Anterior cingulate cortex (tissue), 58 donors: ENCODE measurements at places on chromosomes 3 and 15.

GRCh38 chr3:12897381-12898289 lies 56.3 kb upstream of the RPL32 start:
- DNase-seq = no peak

- DNase-seq = peak; percentile 61
Measured at GRCh38 chr3:186013312-186013711, 75.5 kb upstream of the TRA2B start.

DNA sequence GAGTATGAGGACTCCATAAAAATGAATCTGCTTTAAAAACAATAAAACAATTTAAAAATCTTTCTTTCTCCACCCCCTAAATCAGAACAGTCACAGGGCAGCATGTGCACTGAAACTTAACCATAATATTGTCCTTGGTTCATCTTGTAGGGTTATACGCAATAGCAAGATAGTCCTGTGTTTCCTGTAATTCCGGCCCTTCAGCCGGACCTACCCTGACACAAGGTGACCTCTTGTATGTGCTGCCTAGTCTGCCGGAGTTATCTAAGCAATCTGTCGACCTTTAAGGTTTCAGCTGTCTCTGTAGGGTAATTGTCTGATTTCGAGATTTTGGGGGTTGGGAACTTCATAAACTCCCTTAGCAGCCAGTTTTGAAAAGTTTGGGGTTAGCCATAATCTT lies 99.9 kb downstream of the DHX36 start:
- no peak for DNase-seq

DNA sequence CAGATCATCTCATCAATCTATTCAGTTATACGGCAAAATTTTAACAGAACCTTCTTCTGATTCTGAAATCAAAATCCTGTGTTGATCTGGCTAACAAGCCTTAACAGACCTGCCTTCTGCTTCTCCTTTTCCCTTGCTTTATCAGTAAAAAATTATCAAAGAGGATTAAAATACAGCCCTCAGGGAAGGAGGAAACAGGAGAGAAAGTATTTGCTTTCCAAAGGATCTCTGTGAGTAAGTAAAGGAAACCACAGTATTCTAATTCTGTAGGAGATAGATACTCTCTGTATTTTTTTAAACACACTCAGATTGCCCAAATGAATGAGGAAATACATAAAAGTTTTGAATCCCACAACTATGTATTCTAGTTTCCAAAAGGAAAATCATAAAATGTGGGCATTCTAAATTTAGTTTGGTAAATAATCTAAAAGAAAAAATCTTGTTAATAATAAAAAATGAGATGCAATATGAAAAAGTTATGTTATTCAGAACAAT lies 221.8 kb downstream of the ZIC1 start:
- DNase-seq = no peak

GRCh38 chr15:90790561-90790960 lies 73.4 kb downstream of the BLM start:
- no peak for DNase-seq

- no peak for DNase-seq
Measured at GRCh38 chr3:29263476-29263875, 17.4 kb upstream of the RBMS3 start.

GRCh38 chr15:35741881-35742280 lies 195.9 kb upstream of the DPH6 start:
- DNase-seq = no peak

DNA sequence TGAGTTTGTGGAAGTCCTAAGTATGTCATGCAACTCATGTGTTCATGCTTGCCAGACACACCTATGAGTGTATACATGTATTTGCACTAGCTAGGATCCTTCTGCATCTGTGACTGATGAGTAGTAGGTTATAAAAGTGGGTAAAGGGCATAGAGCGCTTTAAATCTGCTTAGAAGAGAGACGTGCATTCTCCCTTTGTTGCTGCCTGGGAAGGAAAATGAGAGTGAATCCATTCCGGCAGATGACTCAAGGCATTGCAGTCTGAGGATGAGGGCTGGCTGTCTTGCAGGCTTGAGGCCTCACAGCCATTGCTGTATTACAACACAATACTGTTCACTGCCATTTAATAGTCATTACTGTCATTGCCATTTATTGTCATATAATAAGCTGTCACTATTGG lies 120.8 kb upstream of the UMPS start:
- DNase-seq = no peak

GRCh38 chr3:129003578-129004112 lies 2.5 kb downstream of the EFCC1 start:
- DNase-seq = no peak
